ENCODE measurements at places on chromosomes 4 and X.

DNA sequence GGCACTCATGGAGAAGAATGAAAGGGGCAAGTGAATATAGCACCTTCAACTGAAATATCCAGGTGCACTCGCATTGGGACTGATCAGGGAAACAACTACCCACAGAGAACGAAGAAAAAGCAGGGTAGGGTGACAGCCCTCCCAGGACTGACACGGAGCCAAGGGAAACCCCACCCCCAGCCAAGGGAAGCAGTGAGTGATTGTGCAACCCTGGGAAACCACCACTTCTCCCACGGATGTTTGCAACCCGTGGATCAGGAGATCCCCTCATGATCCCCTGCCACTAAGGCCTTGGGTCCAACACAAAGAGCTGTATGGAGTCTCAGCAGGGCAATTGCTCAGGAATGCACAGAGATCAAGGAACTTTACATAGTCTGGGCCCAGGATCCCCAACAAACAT, 158.5 kb upstream of the HCCS start:
- no peak for DNase-seq

DNA sequence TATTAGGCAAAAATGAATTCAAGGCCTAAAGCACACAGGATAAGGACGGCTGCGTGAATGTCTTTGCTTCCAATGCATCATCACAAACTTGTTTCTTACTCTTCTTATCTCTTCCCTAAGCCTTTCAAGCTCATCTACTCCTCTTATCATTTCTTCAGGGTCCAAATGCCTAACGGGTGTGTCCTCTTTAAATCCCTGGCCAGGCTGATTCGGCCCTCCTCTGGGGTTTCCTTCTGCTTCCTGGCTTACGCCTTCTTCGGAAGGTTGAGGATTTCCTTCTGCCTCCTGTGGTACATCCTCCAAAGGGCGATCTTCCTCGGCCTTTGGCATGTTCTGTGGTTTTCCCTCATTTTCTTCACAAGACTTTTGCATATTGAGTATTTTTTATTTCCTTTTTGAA, 1.3 kb downstream of the TCEAL8 start:
- no peak for DNase-seq

- DNase-seq: no peak
Measured at GRCh38 chr4:169987327-169988228, 38.6 kb downstream of the MFAP3L start.

DNA sequence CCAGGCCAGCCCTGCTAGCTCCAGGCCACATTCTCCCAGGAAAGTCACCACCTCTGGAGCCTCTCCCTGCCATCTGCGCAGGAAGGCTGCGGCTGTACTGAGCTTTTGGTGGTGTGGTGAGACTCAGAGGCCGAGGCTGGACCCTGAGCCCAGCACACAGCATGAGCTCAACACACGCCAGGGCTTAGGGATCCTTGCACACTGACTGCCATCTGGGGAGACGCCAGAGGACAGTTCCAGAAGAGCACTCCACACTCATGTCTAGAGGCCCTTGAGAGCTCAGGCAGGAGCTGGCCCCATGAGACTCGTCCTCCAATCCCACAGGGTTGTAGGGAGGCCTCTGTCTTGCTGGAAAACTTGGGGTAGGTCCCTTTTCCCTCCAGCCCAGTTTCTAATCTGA, 40.6 kb downstream of the ABLIM2 start:
- DNase-seq: no peak

DNA sequence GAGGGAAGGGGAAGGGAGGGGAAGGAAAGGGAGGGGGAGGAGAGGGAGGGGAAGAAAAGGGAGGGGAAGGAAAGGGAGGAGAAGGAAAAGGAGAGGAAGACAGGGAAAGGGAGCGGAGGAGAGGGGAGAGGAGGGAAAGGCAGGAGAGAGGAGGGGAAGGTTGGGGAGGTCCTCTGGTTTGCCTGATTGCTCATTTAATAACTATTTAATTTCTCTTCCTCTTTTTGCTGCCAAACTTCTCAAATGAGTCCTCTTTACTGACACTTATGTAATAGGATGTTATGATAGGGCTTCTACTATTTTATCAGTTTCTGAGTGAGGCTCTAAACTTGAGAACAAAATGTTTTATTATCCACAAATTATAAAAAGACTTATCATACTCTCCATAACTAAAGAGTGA, 35.4 kb upstream of the PPA2 start:
- peak; percentile 23 for DNase-seq

DNA sequence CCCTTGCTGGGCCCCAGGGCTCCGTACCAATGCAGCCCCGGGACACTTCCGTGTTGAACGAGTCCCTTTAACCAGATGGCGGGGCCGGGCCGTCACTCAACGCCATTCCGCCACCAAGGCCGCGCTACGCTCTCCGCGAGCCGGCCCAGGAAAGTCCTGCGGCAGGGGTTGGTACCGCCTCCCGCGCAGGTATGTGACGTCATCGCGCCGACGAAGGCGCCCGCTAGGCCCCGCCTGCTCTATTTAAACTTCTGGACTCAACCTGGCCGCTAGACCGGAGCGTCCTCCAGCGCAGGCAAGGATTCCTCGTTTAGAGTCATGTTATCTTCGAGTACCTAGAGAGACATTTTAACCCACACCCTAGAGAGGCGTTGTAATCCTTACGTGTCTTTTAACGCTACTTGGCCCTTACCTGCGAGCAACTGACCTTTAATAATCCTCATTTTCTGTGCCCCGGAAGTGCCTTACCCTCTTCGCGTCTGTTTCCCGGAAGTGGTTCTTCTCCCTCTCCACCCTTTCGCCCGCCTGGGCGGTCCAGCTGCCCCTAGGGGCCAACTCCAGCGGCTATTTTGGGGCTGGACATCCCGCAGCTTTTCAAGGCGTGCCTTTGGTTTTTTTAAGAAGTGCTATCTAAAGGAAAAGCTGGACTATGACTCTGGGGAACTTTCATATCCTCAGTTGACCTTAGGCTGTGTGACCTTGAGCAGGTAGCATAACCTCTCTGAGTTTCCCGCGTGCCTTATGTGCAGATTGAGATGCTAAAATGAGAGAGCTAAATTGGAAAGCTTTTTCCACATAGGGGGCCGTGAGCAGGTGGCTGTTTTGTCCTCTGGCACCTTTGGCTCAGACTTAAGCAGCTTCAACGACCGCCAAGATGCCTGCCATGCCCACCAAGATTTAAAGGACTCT, at the start of gene PNPLA4:
Gene PNPLA4 (minus strand): TSS at position 155 of the 909 bp plus-strand sequence. CDS start 1,294 bp downstream, outside the sequence.
- peak; percentile 52 for DNase-seq

DNA sequence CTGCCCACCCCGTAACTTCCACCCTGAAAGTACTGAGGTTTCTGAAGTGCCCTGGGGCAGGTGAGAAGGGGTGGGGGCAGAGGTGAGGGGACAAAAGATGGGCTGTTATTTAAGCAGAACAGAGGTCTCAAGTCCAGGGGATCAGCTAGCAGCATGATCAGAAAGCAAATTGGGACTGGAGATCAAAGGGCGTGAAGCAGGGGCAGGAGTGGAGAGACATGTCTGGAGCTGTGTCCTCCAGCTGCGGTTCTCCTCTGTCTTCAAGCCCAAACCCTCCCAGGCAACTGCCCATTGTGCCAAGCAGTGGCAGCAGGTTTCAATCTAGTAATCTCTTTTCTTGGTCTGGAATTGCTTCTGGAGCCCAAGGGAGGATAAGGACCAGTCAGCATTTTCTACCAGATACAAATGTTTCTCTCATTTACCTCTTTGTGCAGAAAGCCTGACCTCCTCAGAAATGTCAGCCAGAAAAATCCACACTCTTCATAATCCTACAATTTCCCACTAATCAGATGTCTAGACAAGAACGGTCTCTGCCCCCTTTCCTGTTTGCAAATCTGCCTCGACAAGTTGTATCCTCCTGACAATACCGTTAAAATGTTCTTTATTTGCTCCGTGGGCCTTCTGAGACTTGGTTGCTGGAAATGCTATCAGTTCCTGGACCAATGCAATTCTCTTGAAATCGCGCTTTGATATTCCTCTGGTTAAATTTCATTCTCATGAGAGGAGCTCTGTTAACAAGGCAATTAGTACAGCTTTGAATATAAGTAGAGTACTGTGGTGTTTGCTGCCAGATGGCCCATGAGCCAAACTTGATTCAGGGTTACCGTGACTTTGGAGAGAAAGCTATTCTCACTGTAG, 23.2 kb upstream of the RASL11B start:
- no peak for DNase-seq

GRCh38 chr4:81590596-81590995, 118.9 kb upstream of the RASGEF1B start:
- DNase-seq: no peak

GRCh38 chr4:55373461-55373860, 22.3 kb upstream of the TMEM165 start:
- no peak for DNase-seq

GRCh38 chrX:16588266-16588665, 61.7 kb upstream of the S100G start:
- no peak for DNase-seq

- DNase-seq: no peak
Measured at GRCh38 chr4:40812386-40812785, 62.6 kb downstream of the NSUN7 start.

DNA sequence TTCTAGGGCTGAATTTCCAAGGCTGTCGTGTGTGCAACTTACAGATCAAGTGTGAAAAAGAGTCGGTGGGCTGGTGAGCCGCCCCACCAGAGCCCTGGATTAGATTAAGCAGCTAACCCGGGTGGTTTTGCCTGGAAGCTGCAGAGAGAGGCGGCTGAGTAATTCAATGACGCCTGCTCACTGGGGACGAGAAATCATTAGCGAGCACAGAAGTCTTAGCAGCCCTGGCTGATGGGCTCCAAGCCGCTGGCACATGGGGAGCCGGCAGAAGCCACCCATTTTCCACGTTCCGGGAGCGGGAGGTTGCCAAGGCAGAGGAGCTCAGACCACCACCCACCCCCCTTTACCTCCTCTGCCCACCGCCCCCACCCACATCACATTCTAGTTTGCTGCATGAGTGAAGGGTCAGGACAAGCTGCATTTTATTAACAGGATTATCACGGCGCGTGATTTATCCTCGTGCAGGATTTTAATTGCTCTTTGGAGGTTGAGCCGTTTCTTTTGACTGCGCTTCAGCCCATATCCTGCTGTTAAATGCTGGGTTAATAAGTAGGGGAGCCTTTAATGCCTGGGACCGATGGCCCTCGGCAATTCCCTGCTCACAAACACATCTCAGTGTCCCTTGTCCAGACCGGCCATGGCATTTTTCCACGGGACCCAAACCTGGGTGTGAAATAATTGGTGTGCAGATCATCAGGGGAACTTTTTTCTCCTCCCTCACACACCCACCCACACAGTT, 19.1 kb downstream of the BCOR start:
- DNase-seq: no peak

DNA sequence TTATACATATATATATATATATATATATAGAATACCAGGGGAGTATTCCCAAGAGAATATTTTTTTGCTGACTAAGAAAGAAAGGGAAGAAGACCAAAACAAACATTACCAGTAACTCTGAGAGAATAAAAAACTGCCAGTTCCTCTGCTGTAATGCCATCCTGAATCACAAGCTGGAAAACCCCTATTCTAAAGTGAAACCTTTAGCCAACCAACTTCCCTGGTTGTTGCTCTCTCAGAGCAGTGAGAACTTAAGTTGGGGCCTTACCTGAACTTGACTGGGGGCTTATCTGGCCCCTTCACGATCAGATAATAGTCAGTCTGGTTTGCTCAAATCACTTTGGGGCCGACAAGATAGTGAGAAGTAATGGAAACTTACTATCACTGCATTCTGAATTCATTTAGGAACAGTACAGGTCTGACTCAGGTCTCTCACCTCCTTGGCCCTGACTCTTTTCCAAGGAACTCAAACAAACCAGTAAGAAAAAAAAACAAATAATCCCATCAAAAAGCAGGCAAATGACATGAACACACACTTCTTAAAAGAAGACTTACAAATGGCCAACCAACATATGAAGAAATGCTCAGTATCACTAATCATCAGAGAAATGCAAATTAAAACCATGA, 62.5 kb downstream of the CD40LG start:
- no peak for DNase-seq

DNA sequence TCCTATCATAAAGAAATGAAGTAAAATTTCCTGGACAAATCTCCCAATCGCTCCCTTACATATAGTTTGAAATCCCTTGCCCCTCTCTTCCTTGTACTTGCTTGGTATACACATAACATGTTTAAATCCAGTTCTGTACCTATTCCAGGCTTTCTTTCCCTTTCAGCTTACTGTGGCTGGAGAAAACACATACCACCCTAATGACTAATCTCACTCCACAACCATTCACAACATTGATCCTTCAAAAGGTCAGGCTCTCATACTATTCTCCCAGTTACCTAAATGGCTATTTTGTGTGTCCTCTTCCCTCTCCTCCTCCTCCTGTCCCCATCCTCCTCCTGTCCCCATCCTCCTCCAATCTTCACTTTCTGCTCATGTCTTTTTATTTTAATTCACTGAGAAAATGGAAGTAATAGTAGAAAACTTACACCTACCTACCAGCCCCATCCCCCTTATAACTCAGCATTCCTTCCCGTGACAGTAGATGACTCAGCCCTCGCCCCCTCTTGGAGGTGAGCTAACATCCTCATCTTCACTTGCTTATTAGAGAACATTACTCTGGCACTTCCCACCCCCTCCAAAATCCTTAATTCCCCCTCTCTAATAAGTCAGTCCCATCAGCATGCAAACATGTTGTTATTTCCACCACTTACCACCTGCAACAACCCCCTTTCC, 77.5 kb downstream of the IL15 start:
- DNase-seq: no peak

DNA sequence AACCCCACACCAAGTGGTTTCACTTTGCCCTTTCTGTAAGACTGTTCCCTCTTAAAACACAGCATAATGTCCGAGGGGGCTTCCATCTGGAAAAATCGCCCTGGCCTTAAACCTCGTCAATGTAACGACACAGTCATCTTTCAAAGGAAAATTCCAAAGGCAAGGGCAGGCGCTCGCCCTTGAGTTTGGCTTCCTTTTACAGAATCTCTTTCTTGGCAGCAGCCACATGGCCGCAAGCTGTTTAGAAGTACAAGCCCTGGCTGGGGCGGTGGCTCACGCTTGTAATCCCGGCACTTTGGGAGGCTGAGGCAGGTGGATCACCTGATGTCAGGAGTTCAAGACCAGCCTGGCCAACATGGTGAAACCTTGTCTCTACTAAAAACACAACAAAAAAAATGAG, 27.1 kb upstream of the GRPEL1 start:
- DNase-seq: no peak

GRCh38 chr4:39083164-39083563, 21.1 kb downstream of the KLHL5 start:
- DNase-seq: no peak

DNA sequence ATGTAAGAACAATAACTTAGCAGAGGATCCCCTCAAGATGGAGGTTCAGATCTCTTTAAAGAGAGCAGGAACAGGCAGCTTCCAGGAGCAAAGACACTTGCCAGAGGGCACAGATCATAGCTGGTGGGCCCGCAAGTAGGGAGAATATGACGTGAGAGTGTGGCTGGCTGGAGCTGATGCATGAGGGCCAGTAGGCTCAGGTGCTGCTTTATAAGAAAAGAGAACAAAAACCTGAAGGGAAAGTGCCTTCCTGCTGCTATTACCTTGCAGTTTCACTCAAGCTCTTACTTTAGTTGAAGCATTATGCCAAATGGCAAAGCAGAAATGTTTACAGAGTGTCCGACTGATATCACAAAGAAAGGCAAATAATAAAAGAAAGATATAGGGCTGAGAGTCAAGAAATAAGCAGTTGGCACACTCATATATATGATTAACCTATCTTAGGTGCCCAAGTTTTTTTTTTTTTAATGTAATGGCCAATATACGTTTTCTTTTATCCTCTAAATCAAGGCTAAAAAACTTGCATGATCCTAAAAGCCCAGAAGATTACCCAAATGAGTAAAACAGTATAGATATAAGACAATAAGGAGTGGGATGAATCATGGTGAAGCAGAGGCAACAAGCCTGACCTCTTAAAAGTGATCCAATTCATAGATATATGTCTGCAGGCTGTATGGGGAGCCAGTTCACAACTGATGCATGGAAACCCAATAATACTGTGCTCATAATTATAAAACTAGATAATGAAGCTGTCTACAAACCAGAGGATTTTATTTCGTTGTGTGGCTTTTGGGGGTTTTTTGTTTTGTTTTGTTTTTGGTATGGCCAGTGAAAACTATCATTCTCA, 12.6 kb downstream of the NR0B1 start:
- DNase-seq: no peak
